ENCODE measurements at places on chromosomes 7 and 10. TPM values are rescaled to one million over a fixed set of nuclear protein-coding genes. Genes with fewer than 3 reads are reported as not detected.

DNA sequence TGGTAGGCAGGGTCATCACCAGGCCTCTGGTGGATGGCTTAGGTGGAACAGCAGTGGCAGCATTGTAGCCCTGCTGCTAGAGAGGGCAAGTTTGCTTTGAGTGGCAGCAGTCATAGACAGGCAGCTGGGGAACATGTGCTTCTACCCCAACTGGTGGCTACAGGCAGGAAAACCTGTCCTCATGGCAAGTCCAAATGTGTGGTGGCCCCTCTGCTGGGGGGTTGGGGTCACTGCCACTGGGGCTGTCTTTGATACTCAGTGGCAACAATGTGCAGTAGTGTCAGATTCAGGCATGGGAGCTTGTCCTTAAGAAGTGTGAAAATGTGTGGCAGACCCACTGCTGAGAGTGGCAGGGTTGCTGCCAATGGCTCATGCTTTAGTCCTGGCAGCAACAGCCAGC, 186.2 kb upstream of the NPSR1 start:
- no peaks in the 10 kb centered on the region for H3K4me1 ChIP-seq
- no peaks in the 10 kb centered on the region for H3K27me3 ChIP-seq
- H3K36me3 ChIP-seq = no peaks in the 10 kb centered on the region
- no peak for DNase-seq
- no peak overlapping the region for H3K4me3 ChIP-seq
- no peak overlapping the region for H3K27ac ChIP-seq

- no peak for DNase-seq
- H3K27me3 ChIP-seq = no peaks in the 10 kb centered on the region
- H3K4me3 ChIP-seq = no peak overlapping the region
- no peaks in the 10 kb centered on the region for H3K36me3 ChIP-seq
Observed at GRCh38 chr10:31625566-31625965, 303.1 kb downstream of the ARHGAP12 start.

- H3K27me3 ChIP-seq = no peaks in the 10 kb centered on the region
- no peaks in the 10 kb centered on the region for H3K36me3 ChIP-seq
- no peak overlapping the region for H3K4me3 ChIP-seq
- H3K4me1 ChIP-seq = peaks cover 8% of the 10 kb centered on the region
- H3K27ac ChIP-seq = no peak overlapping the region
Observed at GRCh38 chr10:119742947-119743648, 17.2 kb downstream of the INPP5F start.

- H3K4me3 ChIP-seq = no peak overlapping the region
- no peak overlapping the region for H3K27ac ChIP-seq
- H3K27me3 ChIP-seq = no peaks in the 10 kb centered on the region
Observed at GRCh38 chr10:117830787-117831212, 215.9 kb downstream of the RAB11FIP2 start.

- DNase-seq = no peak
- H3K4me3 ChIP-seq = no peak overlapping the region
- no peaks in the 10 kb centered on the region for H3K36me3 ChIP-seq
- no peaks in the 10 kb centered on the region for H3K27me3 ChIP-seq
Observed at GRCh38 chr7:69564454-69565417, 33.5 kb upstream of the AUTS2 start.

DNA sequence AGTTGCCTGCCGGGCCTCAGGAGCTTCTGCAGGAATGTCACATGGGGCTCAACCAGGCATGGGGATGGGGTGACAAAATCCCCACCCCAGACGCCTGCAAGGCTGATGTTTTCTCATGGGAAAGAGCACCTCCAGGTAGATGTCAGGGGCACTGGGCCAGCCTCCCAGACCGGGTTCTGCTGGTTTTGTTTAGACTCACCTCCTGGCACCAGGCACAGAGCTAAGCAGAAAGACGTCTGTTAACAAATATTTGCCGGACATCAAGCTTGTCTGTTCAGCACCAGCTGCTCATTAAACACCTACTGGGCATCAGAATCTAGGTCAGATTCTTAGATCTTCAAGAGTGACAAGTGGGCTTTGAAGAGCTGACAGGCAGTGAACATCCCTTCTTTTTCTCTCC, 34.9 kb upstream of the TCERG1L start:
- no peak overlapping the region for H3K27ac ChIP-seq
- H3K4me1 ChIP-seq = no peaks in the 10 kb centered on the region
- H3K27me3 ChIP-seq = no peaks in the 10 kb centered on the region
- no peaks in the 10 kb centered on the region for H3K36me3 ChIP-seq

- no peak overlapping the region for H3K27ac ChIP-seq
- H3K4me3 ChIP-seq = no peak overlapping the region
- peaks cover 6% of the 10 kb centered on the region for H3K27me3 ChIP-seq
- H3K36me3 ChIP-seq = no peaks in the 10 kb centered on the region
- no peak for DNase-seq
Observed at GRCh38 chr7:12493407-12493806, 77.1 kb upstream of the SCIN start.

DNA sequence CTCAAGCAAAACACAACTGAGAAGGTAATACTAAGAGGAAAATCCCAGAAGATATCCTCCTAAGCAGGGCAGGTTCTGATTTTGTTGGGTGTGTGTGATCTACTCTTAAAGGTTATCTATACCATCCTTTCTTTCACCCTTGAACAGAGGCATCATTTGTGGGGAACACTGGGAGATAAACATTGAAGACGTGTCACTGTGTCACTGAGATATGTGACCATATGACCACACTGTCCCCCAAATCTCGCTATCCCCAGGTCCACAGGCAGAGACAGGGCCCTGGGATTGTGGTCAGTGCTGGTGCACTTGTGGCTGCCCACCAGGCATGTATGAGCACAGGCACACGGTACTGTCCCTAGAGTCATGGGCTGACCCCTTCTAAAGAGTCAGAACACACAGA, 30.0 kb downstream of the TECTB start:
- no peak overlapping the region for H3K27ac ChIP-seq
- DNase-seq = no peak
- no peak overlapping the region for H3K4me3 ChIP-seq

DNA sequence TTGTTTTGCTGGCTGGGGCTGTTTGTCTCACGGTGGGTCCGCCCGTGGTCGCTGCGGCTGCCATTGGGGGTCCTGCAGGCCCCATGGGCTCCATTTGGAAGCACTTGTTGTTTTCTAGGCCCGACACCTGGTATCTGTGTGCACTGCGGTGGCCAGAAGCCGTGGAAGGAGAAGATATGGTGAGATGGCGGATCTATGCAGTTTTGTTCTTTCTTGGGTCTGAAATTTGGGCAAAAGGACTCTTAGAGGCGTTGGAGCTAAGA, 109.5 kb upstream of the SHH start:
- H3K4me1 ChIP-seq = peaks cover 4% of the 10 kb centered on the region
- no peak overlapping the region for H3K4me3 ChIP-seq
- H3K27ac ChIP-seq = peak overlapping the region; percentile 70
- no peaks in the 10 kb centered on the region for H3K36me3 ChIP-seq
- H3K27me3 ChIP-seq = no peaks in the 10 kb centered on the region

GRCh38 chr7:82760074-82760473, 316.5 kb upstream of the CACNA2D1 start:
- H3K4me1 ChIP-seq = no peaks in the 10 kb centered on the region
- no peak overlapping the region for H3K27ac ChIP-seq

DNA sequence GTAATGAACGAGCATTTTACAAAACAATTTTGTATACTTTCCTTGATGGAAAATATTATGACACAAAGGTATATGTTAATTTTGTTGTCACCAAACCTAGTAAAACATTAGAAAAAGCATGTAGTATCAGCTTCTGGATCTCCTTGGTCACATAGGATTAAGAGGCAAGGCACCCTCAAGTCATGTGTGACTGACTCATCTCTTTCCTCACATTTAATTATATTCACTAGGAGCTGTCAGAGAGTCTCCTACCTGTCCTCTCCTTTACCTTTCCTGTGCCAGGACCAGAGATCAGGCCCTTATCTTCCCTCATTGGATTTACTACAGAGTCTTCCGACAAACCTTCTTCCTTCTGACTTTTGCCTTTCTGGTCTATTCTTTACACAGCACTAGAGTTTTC, 111.3 kb upstream of the RPA3 start:
- peak overlapping the region; percentile 73 for H3K27ac ChIP-seq
- no peak for DNase-seq
- no peaks in the 10 kb centered on the region for H3K4me1 ChIP-seq
- H3K36me3 ChIP-seq = no peaks in the 10 kb centered on the region

GRCh38 chr10:78700816-78701520, 367.8 kb upstream of the ZMIZ1 start:
- H3K27me3 ChIP-seq = no peaks in the 10 kb centered on the region
- H3K36me3 ChIP-seq = no peaks in the 10 kb centered on the region
- no peaks in the 10 kb centered on the region for H3K4me1 ChIP-seq
- H3K27ac ChIP-seq = no peak overlapping the region
- DNase-seq = peak; percentile 3
- no peak overlapping the region for H3K4me3 ChIP-seq

DNA sequence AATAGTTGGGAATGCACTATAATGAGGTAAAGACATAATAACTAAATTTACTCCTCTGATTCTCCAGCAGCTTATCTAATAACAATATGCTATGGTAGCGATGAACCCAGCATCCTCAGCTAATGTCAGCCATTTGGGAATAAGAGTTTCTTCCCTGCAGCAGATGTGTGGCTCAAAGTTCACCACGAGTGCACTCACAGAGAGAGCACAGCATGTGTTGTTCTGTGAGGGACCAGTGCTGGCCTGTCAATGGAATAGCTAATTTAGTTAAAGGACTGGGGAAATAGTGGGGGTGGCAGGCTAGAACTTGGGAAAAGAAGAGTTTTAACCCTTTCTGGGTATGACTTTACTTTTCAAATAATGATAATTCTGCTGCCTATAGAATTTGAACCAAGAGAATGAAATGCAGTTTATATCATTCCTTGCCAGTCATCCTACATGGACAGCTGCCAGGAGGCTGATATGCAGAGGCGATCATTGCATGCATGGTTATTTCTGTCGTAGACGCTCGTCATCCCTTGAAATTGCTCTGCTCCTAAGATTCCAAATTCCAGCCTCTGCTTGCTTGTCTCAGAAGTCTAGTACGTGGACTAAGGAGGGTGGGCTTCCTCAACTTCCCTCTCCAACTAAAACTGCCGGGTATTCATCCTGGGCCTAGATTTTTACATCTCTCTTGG, 355.6 kb downstream of the RNLS start:
- H3K4me3 ChIP-seq = no peak overlapping the region
- peaks cover 10% of the 10 kb centered on the region for H3K4me1 ChIP-seq
- no peak for DNase-seq
- no peaks in the 10 kb centered on the region for H3K36me3 ChIP-seq
- H3K27me3 ChIP-seq = no peaks in the 10 kb centered on the region

DNA sequence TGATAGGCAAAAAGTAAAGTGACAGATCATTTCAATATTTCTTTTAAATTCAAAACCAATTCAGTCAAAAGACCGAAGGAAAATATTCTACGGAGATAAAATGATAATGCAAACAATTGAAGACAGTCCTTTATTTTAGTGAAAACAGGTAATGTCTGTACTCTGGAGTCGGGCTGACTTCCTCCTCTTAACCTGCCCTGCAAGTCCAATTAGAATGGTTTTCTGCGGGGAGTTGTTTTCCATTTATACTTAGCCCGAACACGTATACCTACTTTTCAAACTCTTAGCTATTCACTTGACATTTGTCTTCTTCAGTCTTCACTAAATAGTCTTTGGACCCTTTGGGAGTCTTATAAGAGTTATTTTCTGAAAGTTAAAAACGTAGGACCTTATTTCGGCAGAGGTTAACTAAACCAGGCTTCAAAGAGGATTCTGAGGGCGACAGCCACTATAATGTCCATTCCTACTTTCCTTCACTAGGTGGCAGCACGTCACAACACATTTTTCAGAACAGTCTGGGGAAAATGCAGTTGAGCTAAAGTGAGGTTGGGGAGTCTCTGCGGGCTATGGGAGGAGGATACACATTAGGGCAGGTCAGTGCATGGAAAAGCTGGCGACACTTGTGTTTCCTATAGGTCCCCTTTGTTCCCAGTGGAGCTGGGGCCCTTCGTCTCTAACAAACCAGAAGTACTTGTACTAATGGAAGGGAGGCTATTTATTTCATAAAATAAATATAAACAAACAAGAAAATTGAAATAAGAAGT, 472.0 kb downstream of the KCNMA1 start:
- H3K36me3 ChIP-seq = no peaks in the 10 kb centered on the region
- no peaks in the 10 kb centered on the region for H3K27me3 ChIP-seq
- H3K4me3 ChIP-seq = peak overlapping the region; percentile 33
- peaks cover 8% of the 10 kb centered on the region for H3K4me1 ChIP-seq
- no peak for DNase-seq
- no peak overlapping the region for H3K27ac ChIP-seq

- no peaks in the 10 kb centered on the region for H3K36me3 ChIP-seq
- no peak overlapping the region for H3K4me3 ChIP-seq
- H3K4me1 ChIP-seq = no peaks in the 10 kb centered on the region
- DNase-seq = no peak
Observed at GRCh38 chr7:37234334-37234733, 214.3 kb downstream of the ELMO1 start.

DNA sequence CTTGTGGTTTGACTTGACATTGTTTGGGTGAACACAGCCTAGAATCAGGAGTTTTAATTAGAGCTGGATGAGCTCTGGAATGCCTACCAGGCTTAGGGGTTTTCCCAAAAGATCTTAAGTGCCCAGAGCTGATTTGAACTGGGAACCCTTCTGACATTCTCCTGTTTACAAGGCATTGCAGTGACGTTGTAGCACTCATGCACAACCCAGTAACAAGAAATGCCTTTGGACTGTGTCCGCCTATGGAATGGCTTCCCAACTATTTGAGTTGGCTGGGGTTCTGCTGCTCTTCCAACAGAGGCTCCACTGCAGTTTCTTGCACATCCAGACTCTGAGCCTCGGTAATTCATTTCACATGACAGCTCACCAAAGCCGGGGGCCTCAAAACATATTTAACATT, 76.7 kb upstream of the MKX start:
- H3K27me3 ChIP-seq = no peaks in the 10 kb centered on the region
- no peak overlapping the region for H3K27ac ChIP-seq
- DNase-seq = no peak
- H3K36me3 ChIP-seq = no peaks in the 10 kb centered on the region

- no peaks in the 10 kb centered on the region for H3K36me3 ChIP-seq
- no peak overlapping the region for H3K4me3 ChIP-seq
- H3K27me3 ChIP-seq = no peaks in the 10 kb centered on the region
- H3K27ac ChIP-seq = no peak overlapping the region
- no peaks in the 10 kb centered on the region for H3K4me1 ChIP-seq
Observed at GRCh38 chr7:151428378-151429236, 11.3 kb downstream of the CRYGN start.

GRCh38 chr7:106095634-106096033, 16.5 kb downstream of the SYPL1 start:
- H3K4me1 ChIP-seq = peaks cover 7% of the 10 kb centered on the region
- H3K36me3 ChIP-seq = no peaks in the 10 kb centered on the region
- H3K27me3 ChIP-seq = no peaks in the 10 kb centered on the region
- DNase-seq = no peak
- H3K27ac ChIP-seq = no peak overlapping the region

The CADPS2 gene
- 7.9 TPM for polyA plus RNA-seq

The STRIP2 gene
- 0.38 TPM for polyA plus RNA-seq

The GPNMB gene
- 3.7 TPM for polyA plus RNA-seq

The KIF20B gene
- 0.99 TPM for polyA plus RNA-seq

The GIMAP6 gene
- 2.9 TPM for polyA plus RNA-seq

The OR6B1 gene
- not detected for polyA plus RNA-seq

The TAC1 gene
- 0.66 TPM for polyA plus RNA-seq

The WNT8B gene
- polyA plus RNA-seq = 0.08 TPM

The DOCK4 gene
- 5.4 TPM for polyA plus RNA-seq

The SPDYE9 gene
- polyA plus RNA-seq = not detected

The CYP2C19 gene
- not detected for polyA plus RNA-seq

The TUBAL3 gene
- 0.08 TPM for polyA plus RNA-seq

The KLF14 gene
- polyA plus RNA-seq = 0.09 TPM

The CALHM3 gene
- 0.11 TPM for polyA plus RNA-seq

All from pancreas (tissue), 10 donors.